ENCODE measurements at places on chromosomes 4 and X.

GRCh38 chr4:139808381-139808807 is 142.8 kb downstream of the MGST2 start:
- no peak for DNase-seq

GRCh38 chr4:80307183-80307735 is 28.3 kb upstream of the CFAP299 start:
- no peak for DNase-seq

DNA sequence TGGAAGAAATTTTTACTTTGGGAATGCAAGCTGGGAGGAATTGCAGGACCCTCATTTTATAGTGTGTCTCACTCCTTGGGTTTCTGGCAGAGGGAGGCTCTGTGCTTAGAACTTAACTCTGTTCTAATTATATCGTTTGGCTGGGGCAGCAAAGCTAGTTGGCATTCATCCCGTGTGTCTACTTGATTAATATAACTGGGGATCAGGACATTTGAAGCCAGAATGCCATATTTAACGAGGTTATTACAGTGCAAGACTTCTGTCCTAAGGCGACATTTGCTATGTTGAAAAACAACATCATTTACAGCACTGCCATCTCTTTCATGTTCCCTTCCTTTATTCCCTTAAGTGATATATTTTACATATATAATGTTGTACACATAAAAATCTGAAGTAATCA is 179.1 kb upstream of the TBC1D9 start:
- DNase-seq = no peak

- DNase-seq = no peak
Observed at GRCh38 chr4:2909583-2909982, 53.6 kb downstream of the NOP14 start.

DNA sequence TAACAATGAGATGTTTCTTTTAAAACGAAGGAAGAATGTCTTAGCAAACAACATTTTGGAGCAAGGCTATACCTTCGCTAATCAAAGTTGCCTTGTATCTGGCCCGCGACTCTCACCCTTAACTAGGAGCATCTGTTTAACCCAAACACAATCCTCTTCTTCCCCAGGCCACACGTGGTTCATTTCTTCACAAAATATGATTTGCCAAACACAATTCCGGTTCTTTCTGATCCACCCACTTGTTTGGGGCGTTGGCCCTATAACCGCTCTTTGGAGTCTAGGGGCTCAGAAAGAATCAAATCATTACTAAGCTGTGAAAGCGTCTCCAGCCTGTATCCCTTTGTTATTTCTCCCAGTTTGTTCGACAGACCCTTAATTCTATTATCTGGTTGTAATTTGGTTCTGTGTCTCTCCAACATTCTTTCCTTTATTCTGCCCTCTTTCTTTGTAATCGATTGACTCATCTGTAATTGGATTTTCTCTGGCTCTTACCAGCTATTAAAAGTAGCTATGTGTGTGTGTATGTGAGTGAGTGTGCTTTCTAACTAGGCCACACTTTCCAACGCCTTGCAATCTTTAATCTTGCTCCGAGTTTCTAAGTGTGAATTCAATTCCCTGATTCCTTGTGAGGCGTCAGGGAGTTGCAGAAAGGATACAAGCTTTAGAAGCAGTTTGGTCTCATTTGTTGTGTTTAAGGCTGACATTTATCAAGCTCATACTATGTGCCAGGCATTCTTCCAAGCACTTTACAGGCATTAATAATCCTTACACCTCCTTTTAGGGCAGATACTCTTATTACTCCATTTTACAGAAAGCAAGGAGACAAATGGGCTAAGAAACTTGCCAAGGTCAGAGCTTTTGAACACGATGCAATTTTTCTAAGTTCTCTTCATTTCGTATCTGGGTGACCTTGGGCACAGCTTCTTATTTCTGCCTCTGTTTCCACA is 138.6 kb upstream of the CPEB2 start:
- DNase-seq = no peak

- no peak for DNase-seq
Observed at GRCh38 chr4:143575331-143575730, 61.8 kb downstream of the SMARCA5 start.

DNA sequence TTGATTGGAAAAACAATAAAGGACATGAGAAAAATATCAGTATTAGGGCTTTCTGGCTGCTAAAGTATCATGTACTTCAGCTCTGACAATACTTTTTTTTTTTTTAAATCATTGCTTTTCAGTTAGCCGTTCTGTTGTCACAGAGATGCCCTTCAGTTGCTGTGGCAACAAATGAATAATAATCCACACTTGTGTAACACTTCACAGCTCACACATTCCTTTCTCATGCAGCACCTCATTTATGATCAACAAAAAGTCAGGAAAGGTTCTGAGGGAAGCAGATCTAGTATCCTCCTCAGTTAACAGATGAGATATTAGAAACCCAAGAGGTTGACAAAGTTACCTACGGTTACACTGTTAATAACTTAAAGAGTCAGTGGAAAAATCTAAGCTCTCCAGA is 444.2 kb upstream of the SLIT2 start:
- no peak for DNase-seq

GRCh38 chrX:33142331-33142730 is 69.0 kb downstream of the DMD start:
- DNase-seq = no peak
